Stimulated activated CD4-positive, alpha-beta T cell treated with anti-CD3 and anti-CD28 coated beads, Interleukin-1b, Interleukin-23, amount 100 ng/mL, for 4 hours (primary cell): ENCODE measurements at places on chromosomes 3 and 15.

GRCh38 chr3:155233213-155233612 lies 60.3 kb downstream of the STRIT1 start:
- DNase-seq = no peak

- DNase-seq = peak; percentile 28
Observed at GRCh38 chr15:39629371-39629770, 48.5 kb downstream of the THBS1 start.

GRCh38 chr15:56390739-56391267 lies 25.6 kb downstream of the TEX9 start:
- DNase-seq = no peak

GRCh38 chr3:197478746-197479668 lies 76.8 kb downstream of the BDH1 start:
- DNase-seq = no peak

- no peak for DNase-seq
Observed at GRCh38 chr3:175310046-175310445, 450.9 kb downstream of the NAALADL2 start.

DNA sequence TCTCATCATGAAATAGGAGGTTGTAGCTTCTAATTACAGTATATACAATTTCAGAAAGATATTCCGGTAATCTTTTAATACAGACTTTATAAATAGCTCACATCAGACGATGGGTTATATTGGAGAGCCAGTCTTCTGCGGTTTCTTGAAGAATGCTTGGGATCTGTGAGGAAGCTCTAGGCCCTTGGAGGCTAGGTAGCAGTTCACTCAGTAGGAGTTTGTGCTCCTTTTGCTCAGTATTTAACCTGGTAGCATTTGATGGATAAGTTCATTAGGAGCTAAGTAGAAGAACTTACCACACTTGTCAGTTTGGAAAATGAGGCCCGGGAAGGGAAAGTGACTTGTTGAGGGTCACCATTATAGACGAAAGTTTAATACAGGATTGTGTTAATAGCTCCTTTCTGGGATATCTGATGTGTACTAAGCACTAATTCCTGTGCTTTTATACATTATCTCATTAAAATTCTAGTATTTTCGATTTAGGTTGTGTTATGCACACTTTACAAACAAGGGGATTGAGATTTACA lies 2.8 kb downstream of the FNDC3B start:
- no peak for DNase-seq

DNA sequence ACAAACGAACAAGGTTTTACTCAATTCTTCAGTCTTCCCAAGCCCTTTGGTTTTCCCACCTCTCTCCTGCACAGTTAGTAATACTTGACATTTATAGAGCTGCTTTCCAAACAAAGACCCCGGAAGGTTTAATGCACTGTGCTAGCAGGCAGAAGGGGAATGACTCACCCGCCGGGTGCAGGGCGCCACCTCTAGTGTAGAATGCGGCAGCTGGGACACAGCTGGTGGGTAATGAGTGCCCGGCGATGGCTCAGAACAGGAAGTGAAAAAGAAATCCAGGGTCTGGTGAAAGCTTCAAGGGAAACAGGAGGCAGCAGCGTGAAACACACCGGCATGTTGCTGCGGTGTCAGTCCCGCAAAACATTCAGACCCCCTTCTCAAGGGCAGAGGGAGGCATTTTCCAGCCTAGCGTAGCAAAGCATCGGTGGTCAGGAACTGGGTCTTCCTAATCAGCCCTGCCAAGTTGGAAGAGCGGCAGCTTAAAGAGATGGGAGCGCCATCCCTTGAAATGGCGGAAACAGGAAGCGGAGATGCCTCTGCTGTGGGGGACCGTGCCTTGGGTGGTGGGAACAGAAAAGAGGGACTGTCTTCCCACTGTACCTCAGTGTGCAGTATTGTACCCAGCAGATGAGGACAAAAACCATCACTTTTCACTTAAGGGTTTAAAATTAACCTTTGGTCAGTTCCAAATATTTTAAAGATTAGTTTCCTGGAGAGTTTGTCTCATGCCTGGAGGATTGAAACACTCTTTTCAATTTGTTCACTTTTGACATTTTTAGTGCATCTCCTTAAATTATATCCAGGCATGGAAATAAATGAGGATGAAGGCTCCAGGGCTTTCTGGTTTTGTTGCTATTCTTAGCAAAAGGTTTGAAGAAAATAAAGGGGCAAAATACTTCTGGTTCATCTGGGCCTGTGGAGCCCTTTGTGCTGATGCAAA lies 160.7 kb upstream of the MCTP2 start:
- no peak for DNase-seq

DNA sequence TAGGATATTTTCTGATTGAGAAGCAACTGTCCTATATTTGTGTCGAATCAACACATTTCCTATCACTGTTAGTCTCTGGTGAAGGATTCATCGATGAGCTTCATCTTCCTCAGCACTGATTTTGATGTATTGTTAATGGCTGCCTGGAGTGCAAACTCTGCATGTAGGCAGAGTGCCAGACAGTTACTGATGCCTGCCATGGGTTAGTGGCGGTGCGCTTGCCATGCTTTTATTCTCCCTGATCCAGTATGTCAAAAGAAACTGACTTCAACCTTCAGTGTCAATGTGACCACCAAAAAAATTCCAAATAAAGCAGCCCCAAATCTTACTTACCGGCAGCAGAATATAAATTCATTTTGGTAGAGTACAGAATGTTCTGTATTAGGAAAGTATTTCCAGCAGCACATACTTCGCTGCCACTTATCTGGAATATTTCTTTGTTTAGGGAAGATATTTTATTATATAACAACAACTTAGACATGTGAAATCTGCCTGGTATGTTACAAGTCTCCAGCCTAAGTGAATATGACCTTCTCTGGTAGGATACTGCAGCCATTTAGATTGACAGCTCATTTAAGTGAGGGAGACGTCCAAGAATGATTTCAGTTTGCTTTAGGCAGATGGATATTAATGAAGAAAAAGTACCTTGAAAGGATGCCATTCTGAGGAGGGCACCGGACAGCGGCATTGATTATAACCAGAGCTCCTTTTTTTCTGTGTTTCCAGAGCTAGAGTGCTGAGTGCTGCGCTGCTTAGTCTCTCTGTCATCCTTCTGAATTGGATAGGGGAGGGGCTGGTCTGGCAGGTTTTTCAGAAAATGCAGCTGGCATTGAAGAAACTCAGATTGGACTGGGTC lies 59.9 kb downstream of the ARHGEF26 start:
- no peak for DNase-seq

DNA sequence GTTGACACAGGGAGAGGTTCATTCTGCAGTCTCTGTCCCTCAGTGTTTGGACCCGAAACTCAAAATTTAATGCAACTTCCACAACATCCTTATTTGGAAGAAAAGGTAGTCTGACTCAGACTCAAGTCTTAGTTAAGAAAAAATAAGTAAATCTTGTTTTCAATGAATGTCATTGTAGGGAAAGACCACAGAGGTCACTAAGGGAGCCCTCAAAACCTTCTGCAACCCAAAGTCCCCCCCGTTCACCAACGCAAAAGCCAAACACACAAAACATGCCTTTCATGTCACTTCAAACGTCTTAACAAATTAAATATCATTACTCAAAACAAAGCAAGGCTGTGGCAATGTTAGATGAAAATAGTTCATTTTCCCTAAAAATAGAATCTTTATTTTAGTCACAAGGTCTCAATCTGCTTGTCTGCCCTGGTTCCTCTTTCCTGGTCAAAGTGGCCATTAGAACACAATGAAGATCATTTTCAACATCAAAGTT lies 20.9 kb upstream of the SSUH2 start:
- DNase-seq = no peak

- no peak for DNase-seq
Observed at GRCh38 chr3:185280572-185281365, 26.9 kb upstream of the EHHADH start.

DNA sequence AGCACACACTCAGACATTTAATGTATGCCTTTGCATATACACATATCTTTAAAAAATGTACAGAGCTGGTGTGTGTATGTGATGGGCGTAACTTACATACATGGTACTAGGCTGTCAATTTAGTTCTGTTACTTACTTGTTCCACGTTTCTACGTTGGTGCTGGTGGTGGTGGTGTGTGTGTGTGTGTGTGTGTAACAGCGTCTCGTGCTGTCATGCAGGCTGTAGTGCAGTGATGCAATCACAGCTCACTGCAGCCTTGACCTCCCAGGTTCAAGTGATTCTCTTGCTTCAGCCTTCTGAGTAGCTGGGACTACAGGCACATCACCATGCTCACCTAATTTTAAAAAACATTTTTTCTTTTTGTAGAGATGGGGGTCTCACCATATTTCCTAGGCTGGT lies 64.2 kb downstream of the ISG20 start:
- DNase-seq = no peak

GRCh38 chr15:75230551-75231371 lies 27.4 kb upstream of the GOLGA6C start:
- no peak for DNase-seq

- DNase-seq = peak; percentile 11
Observed at GRCh38 chr3:45994419-45995235, 997 bp downstream of the FYCO1 start.

GRCh38 chr3:193922034-193922774 lies 213.7 kb upstream of the HES1 start:
- DNase-seq = no peak

GRCh38 chr15:54640873-54641272 lies 555.9 kb downstream of the RSL24D1 start:
- no peak for DNase-seq

DNA sequence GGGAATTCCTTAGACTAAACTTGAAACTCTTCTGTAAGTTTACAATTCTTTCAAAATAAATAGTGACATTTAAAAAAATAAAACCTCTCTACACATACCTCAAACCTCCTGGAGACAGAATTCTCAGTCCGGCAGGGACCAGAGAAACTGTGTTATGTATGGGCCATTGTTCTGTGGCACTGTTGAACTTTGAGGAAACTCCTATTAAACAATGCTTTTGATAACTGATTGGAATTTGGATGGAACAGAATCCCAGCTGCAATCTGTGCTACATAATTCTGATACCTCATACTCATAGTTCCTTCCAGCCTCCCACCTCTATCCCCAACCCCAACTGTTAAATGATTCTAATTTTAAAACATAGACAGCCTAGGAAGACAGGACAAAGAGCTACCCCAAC lies 85.0 kb downstream of the TM4SF4 start:
- DNase-seq = no peak

DNA sequence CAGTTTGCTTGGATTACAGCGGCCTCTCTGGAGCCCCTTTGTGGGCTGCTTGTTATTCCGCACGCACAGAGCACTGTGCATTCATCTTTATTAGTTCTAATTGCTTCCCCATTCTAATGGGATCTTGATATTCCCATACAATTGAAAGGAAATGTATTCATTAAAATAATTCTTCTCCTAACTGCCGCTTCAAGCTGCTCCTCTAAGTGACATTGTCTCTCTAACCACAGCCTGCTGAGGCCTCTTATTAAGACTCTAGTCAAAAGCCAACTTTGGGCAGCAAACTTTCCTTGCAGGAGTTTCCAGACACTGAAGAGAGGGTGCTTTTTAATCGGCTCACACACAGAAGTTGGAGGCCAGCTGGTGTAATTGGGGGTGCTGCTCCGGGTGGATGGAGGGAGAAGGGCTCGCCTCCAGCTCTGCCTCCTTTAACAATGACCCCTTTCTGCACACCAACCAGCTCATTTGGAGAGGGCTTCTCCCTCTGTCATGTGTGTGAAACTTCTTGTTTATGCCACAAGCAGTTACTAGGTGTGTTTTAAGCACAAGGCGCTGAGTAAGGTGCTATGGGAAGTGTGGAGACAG lies 5.6 kb upstream of the MAGEF1 start:
- DNase-seq = no peak

DNA sequence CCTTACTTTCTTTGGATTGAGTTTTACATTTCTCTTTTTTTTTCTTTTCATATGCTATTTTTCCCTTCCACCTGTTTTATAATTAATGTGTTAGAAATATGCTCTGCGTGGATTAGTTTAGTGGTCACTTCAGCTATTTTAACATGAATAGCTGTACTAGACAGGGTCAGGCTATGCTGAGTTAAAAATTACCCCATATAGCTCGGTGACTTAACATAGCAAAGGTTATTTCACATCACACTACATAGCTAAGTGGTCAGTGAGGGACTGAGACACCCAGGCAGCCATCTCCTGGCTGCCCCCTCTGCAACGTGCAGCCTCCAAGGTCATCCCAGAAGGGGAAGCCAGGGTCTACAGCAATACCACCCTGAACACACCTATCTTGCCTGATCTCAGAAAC lies 46.9 kb upstream of the KIF23 start:
- no peak for DNase-seq

GRCh38 chr3:35724106-35724505 lies 84.8 kb downstream of the ARPP21 start:
- no peak for DNase-seq

GRCh38 chr3:151419806-151420205 lies 35.3 kb upstream of the P2RY12 start:
- DNase-seq = no peak

- no peak for DNase-seq
Observed at GRCh38 chr15:90895571-90896117, 7.5 kb upstream of the MAN2A2 start.

- no peak for DNase-seq
Observed at GRCh38 chr3:177618873-177619733, 421.8 kb upstream of the TBL1XR1 start.

DNA sequence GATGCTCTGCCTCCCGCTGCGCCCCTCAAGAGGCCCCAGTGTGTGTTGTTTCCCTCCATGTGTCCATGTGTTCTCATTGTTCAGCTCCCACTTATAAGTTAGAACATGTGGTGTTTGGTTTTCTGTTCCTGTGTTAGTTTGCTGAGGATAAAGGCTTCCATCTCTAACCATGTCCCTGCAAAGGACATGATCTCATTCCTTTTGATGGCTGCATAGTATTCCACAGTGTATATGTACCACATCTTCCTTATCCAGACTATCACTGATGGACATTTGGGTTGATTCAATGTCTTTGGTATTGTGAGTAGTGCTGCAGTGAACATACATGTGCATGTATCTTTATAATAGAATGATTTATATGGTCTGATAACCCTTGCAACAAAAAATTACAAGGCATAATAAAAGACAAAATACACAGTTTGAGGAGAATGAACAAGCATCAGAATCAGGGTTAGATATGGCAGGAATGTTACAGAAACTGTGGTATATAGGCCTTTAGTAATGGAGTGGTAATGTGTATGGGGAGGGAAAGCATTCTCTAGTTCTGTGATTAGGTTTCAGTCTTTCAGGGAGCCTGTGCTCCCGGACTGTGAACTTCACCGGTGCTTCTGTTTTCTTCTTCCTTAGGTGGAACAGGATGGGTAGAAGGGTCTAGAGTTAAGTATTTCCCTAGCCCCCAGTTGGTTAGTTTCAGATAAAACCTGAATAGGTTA lies 27.1 kb downstream of the GRM2 start:
- no peak for DNase-seq

DNA sequence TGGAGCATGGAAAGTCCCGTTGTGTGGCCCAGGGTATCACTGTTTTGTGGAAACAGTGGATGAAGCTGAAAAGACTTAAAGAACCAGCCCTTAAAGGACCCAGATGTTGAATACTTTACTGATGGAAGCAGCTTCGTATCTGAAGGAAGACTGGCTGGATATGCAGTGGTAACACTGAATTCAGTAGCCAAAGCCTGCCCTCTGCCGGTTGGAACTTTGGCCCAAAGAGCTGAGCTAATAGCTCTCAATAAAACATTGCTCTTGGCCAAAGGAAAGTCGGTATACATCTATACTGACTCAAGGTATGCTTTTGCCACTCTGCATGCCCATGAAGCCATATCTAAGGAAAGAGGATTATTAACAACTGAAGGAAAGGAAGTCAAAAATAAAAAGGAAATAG lies 885.4 kb downstream of the PDCD6IP start:
- no peak for DNase-seq
